Activated naive CD8-positive, alpha-beta T cell treated with anti-CD3 and anti-CD28 coated beads, Interleukin-2, amount 50 U/mL, for 16 hours (primary cell): ENCODE measurements at places on chromosomes 13 and 19.

DNA sequence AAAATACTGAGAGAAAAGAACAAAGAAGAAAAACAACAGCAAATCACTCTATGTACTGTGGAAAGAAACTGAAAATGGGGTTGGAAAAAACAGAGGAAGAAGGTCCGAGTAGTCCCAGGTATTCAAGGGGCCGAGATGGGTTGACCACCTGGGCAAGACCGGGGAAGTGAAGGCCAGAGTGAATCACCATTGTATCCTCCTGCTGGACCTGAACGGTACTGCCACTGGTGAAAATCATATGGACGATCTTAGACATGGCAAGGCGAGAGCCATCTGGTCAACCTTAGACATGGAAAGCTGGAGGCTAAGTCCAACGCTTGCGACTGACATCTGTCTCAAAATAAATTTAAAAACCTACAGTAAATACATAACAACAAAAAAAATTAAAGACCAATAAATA lies 44.4 kb upstream of the ZNF91 start:
- no peak for DNase-seq

GRCh38 chr13:42834946-42835345 lies 53.6 kb downstream of the FAM216B start:
- DNase-seq, result no peak

DNA sequence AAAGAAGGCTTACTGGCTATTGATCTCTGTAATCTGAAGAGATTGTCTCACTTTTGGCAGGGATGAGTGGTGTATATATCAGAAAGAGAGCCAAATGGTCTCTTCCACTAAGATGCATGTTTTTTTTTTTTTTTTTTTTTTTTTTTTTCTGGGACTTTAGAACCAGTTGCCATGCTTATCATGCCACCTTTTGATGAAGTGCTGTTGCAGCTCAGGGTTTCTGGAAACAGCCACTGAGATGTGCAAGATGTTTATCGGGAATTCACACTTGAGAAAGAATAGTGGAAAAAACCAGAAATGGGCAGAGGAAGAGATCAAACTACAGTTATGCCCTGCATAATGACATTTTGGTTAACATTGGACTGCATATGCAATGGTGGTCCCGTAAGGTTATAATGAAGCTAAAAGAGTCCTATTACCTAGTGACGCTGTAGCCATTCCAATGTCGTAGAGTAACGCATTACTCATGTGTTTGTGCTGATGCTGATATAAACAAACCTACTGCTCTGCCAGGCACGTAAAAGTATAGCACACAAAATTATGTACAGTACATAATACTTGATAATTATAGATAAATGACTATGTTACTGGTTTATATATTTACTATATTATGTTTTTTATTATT lies 121.0 kb downstream of the KLF5 start:
- no peak for DNase-seq

- DNase-seq, result no peak
Observed at GRCh38 chr19:43315851-43316250, 37.6 kb upstream of the CD177 start.

GRCh38 chr13:33865945-33866344 lies 48.0 kb downstream of the RFC3 start:
- no peak for DNase-seq
